CD4-positive, CD25-positive, alpha-beta regulatory T cell (primary cell): ENCODE measurements at places on chromosomes 7 and 10. TPM values are rescaled to one million over a fixed set of nuclear protein-coding genes. Genes with fewer than 3 reads are reported as not detected.
A peak's percentile ranks its signal among the peaks of the same experiment; 100 is the strongest.

DNA sequence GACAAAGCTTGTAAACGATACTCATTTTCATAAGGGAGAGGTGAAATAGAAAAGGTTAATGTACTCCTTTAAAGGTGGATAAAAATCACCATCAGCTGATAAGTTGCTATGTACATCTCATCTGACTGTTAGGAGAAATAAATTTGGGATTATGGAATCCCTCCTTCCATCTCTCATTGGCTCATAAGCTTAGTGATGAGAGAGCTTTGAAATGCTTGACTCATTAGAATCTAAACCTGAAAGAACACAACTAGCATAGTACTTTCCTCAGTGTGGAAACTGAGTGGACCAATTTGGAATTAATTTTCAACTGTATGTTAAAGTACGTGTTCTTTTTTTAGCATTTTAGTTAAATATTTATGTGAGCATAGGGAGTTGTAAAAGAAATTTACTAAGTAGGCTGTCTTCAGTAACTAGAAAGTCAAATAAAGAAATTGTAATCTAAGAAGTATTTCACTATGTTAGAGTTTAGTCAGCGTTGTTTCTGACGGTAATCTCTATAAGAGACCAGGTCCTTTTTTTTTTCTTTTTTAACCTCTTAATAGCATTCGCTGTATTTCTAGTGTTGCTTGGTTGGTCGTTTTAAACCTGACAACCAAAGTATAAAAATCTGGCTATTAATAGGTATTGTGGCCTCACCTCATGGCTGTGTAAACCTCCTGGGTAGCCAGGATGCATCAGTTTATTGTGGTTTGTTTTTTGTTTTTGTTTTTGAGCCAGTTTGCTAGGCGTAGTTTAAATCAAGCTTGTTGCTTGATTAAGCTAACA, 34.4 kb downstream of the FHIP2A start:
- DNase-seq, result peak; percentile 9

DNA sequence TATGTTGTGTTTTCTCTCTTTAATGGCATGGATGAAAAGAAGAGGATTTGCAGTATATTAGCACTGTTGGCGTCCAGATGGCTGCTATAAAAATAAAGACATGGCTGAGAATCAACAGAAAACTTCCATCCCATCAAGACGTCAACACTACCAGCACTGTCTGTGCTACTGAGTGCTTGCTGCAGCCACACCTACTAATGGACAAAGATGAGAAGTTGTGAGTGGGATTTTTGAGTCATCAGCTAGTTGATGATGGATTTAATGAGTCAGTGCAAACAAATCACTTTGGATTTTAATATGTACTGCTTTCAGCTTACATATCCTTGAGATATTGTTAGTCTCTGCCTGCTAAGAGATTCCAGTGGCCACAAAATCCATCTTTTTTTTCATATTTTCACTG, 631.0 kb upstream of the ANKRD30A start:
- DNase-seq, result no peak

GRCh38 chr7:91041141-91041540, 223.1 kb upstream of the FZD1 start:
- DNase-seq, result no peak

GRCh38 chr10:112539340-112539739, 92.3 kb downstream of the VTI1A start:
- no peak for DNase-seq

Gene NRCAM
- not detected for polyA plus RNA-seq

Gene OR9A2
- polyA plus RNA-seq, result not detected
